WERI-Rb-1 (cell line): ENCODE measurements at places on chromosomes 2 and 18.

GRCh38 chr2:15169326-15170069, 391.6 kb downstream of the NBAS start:
- no peak for DNase-seq

DNA sequence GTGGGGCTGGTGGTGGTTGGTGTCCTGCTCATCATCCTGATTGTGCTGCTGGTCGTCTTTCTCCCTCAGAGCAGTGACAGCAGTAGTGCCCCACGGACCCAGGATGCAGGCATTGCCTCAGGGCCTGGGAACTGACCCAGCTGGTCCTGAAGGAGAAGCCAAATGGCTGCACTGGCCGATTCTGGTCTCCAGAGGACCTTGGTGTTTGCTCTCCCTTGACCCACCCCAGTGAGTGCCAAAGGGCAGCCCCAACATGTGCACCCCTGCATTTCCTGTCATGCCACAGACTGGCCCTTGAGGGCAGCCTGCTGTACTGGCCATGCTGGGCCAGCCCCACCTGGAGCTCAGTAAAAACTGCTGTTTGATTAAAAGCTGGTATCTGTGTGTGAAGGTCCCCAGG, 2.5 kb upstream of the RNF181 start:
- no peak for DNase-seq

DNA sequence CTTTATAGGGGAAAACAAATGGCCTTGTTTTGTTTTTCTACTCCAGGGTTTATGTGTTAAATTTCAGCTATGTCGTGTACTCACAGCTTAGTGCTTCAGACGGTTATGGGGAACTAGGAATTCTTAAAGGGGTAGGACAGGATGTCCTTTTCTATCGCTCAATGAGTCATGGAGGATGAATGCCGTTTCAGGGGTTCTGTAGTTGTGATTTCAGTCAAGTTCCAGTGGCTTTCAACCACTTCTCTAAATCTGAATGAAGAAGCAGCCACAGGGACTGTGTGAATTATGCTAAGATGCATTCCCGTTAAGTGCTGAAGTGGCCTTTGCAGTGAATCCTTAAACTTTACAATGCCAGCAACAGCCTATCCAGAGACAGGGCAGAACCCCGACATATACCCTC, 1231.7 kb upstream of the ZEB2 start:
- no peak for DNase-seq

DNA sequence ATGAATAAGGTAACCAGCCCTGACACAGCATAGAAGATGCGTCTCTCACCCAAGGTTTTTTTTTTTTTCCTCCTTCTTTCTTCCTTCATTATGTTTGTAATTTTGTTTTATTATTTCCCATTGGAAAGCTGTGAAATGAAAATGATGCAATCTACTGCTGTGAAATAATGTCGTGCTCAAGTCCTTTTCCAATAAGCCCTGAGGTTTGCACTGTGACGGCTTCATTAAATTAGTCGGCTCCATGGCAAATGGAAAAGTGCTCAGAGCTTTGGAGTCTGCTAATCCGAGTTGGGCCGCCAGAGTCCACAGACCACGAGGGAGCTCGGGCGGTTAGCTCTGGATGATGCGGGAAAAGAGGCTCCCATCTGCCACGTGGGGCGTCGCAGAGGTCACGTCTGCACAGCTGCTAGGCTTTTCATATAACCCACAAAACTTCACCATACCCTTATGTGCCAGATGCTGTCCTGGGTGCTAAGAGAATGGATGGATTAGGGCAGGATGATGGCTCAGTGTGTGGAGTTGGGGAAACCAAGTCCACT, 92.3 kb upstream of the CAPN13 start:
- DNase-seq: peak; percentile 61

DNA sequence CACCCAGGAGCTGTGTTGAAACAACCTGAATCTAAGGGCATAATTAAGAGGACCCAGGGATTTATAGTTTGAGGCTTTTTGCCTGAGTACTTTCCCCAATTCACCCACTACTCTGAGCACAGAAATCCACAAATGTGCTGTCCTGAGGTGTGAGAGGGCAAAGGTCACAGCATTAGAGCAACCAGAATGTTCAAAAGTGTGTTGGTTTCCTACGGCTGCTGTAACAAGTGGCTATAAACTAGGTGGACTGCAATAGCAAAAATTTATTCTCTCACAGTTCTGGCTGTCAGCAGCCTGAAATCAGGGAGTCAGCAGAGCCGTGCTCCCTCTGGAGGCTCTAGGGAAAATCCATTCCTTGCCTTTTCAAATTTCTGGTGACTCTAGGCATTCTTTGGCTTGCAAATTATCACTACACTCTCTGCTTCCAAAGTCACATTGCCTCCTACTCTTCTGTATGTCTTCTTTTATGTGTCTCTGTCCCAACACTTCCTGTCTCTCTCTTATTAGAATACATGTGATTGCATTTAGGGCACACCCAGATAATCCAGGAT, 91.4 kb upstream of the TACR1 start:
- DNase-seq: no peak

DNA sequence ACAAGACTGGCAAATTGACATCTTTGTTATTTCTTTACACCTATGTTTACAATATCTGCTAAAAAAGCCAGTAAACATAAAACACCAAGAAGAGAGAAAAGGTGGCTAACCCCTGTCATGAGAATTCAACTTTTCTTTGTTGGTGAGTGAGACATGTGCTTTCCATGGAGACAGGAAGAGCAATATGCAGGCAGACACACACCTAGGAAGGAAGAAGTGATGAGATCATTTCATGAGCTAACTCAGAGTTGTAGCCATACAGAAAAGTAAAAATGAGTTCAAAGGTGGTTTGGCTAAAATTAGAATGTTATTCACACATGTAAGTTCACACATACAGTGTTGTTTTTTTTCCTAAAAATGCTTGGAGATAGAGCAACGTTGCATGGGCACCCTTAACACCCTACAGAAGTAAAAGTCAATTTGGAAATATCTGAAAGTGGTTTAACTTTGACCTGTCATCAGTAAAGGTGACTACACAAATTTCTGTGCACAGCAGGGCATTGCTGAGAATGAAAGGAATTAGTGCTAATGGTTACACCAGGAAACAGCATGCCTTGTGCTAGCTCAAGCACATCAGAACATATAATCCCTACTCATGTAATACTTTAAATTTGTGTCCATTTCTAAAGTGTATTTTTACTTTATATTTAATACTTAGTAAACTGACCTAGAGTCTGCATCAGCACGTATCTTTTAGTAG, 557.6 kb downstream of the CBLN2 start:
- no peak for DNase-seq

GRCh38 chr18:22417496-22418188, at the start of gene CTAGE1:
CTAGE1 (minus strand) TSS chr18:22417915; CDS start chr18:22417811, 104 bp downstream.
- DNase-seq: no peak

DNA sequence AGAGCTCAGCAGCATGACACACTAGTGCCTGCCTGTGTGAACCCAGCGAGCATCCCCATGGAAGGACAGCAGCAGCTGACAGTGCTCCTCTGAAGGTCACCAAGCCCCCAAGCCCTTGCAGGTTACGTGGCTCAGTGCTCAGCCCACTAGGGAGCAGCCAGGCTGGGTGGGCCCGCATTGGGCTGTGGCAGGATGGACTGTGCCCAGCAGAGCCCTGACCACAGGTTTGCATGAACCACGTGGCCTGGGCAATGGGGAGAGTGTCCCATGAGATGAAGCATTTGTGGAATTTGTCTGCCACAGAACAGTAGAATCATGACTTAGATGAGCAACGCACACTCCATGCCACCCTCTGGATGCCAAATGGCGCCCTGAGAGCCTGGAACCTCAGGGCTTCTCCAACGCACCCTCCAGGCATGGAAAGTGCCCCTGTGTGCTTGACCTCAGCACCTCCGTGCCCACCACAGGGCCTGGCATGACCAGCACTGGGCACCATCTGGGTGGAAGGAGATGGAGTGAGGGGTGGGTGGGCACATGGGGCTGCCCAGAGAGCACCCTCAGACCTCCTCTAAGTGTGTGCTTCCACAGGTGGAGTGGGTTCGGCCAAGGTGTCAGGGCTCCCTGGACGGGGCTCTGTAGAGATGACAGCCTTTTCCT, 216.1 kb upstream of the RAB6C start:
- no peak for DNase-seq

GRCh38 chr2:58479535-58480140, 238.5 kb upstream of the FANCL start:
- no peak for DNase-seq

DNA sequence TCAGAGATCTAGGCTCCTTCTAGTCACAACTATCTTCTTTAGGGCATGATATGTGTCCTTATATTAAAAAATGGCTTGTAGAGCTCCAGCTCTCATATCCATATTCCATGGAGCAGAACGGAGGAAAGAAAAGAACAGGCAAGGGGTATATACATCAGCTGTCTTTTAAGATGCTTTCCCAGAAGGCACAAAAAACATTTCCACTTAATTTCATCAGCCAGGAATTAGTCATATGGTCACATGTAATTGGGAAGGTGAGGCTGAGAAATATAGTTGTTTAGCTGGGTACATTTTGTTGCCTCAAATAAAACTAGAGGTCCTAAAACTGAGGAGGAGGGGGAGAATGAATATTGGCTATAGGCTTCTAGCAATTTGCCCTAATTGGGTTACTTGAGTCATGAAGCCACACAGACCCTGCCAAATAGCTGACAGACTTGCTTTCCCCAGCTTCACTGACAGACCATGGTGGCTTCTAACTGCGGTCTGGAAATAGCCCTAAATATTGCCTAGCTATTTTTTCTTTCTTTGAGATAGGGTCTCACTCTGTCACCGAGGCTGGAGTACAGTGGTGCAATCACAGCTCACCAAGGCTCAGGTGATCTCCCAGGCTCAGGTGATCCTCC, 20.0 kb downstream of the MAIP1 start:
- no peak for DNase-seq

- no peak for DNase-seq
These were observed 62.9 kb downstream of the COL6A3 start for GRCh38 chr2:237351046-237351445.

DNA sequence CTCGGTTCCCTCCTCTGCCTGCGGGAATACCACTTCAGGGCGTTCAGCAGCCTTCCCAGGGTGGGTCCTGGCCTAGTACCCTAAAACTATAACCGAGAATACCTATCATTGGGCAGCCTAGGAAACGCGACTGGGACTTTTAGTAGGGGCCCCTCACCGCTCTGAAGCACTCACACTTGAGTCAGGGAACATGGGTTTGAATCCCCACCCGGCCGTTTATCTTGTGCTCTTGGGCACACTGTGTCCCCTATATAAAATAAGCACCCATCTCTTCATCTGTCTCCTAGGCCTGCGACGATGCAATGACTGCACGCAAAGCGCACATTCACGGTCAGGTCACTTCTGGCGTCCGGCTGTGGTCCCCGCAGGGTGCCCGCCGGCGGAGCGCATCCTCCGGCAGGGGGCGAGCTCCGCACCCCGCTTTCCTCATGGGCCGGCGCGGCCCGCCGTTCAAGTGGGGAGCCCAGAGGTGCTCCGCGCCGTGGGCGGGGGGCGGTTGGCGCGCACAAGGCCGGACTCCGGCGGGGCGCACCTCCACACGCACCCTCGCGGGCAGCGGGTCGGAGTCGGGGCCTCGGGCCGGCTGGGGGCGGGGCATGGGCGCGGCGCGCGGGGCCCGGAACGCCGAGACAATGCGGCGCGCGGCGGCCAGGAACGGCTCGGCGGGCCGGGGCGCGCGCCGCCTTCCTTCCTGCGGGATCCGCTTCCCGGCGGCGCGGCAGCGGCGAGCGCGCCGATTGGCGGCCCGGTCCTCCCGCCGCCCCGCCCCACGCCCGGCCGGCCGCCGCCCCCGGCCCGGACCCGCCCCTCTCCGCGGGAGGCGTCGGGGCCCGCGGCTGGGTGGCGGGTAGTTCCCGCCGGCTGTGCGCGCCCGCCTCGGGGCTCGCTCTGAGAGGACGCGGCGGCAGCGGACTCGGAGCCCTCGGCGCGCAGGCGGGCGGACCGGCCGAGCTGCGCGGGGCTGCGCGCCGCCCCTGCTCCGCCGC, at the start of gene ASAP2:
ASAP2 (plus strand) TSS at position 850 of the 986 bp plus-strand sequence. CDS start 293 bp downstream, outside the sequence.
- DNase-seq: peak; percentile 83

- DNase-seq: no peak
These were observed 35.4 kb downstream of the DGKD start for GRCh38 chr2:233389601-233390125.

GRCh38 chr2:27922842-27923241, 32.3 kb downstream of the BABAM2 start:
- DNase-seq: no peak

GRCh38 chr2:113777371-113777770, 20.9 kb upstream of the SLC35F5 start:
- no peak for DNase-seq

DNA sequence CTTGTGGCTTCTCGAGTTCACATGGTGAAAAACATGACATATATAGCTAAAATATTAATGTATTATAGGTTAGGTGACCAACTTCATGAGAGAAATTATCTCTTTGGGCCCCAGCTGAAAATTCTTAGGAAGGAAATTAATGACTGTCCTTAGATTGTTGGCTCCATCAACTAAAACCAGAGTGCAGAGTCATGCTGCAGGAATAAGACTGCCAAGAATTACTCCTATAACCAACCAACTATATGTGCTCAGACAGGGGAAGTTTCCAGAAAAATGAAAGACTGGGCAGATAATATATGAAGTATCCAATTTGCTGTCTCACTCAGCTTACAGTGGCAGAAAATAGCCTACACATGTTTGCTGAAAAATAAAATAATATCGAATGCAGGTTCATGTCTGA, 71.0 kb upstream of the TMEFF2 start:
- no peak for DNase-seq

DNA sequence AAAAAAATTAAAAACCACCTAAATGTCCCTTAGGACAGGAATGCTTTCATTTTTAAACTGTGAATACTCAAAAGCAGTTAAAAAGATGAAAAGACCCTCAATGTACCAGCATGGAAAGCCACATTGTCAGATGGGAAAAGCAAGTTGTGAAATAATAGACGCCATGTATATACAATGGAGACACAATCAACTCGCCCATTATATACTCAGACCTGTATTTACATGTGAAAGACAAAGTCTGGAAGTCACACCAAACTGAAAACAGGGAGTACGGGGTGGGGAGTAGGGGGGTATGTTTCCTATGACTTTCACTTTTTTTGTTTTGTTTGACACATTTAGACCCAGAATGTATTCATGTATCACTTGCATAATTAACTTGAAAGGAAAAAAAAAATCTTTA, 75.6 kb downstream of the CELF4 start:
- no peak for DNase-seq

DNA sequence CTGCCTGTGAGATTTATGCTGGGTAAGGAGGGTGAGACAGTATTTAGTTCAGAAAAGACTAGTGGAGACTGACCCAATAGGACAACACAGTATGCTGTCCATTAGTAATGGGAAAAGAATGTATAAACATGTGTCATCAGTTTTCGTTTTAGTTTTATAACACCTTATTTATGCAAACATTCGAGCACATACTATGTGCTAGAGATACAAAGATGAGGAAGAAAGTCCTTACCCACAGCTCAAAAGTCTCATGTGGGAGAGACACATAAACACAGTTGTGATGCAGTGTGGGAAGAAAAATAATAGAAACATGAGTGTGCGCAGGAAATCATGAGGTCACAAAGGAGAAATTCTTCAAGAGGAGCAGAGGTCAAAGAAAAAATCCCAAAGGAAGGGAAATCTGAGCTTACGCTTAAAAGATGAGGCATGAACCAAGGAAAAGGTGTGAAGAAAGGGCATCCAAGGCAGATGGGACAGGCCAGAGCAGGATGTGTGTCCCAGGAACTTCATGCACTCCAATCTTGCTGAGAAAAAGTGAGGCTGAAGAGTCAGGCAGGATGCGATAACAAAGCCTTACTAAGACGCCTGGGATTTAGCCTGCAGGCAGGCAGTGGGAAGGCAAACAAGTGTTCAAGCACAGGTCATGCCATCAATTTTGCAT, 8.1 kb downstream of the METTL21A start:
- no peak for DNase-seq
